Activated naive CD4-positive, alpha-beta T cell treated with anti-CD3 and anti-CD28 coated beads for 36 hours (primary cell): ENCODE measurements at places on chromosomes 3 and 15. TPM values are rescaled to one million over a fixed set of nuclear protein-coding genes. Genes with fewer than 3 reads are reported as not detected.

Gene TRAT1
- total RNA-seq, result 19.8 TPM

Gene GABRB3
- total RNA-seq, result not detected

Gene SAMD7
- total RNA-seq, result not detected

Gene SLC12A1
- not detected for total RNA-seq

Gene POLG
- 96.5 TPM for total RNA-seq

Gene GOLGA8M
- total RNA-seq, result 0.12 TPM

Gene CCR2
- not detected for total RNA-seq

Gene MYEF2
- total RNA-seq, result 31.7 TPM

Gene OR5K2
- not detected for total RNA-seq

Gene NOP10
- total RNA-seq, result 220 TPM

Gene LDHAL6B
- total RNA-seq, result not detected
